ENCODE measurements at places on chromosomes 6 and 20. TPM values are rescaled to one million over a fixed set of nuclear protein-coding genes. Genes with fewer than 3 reads are reported as not detected.
A peak's percentile ranks its signal among the peaks of the same experiment; 100 is the strongest.

DNA sequence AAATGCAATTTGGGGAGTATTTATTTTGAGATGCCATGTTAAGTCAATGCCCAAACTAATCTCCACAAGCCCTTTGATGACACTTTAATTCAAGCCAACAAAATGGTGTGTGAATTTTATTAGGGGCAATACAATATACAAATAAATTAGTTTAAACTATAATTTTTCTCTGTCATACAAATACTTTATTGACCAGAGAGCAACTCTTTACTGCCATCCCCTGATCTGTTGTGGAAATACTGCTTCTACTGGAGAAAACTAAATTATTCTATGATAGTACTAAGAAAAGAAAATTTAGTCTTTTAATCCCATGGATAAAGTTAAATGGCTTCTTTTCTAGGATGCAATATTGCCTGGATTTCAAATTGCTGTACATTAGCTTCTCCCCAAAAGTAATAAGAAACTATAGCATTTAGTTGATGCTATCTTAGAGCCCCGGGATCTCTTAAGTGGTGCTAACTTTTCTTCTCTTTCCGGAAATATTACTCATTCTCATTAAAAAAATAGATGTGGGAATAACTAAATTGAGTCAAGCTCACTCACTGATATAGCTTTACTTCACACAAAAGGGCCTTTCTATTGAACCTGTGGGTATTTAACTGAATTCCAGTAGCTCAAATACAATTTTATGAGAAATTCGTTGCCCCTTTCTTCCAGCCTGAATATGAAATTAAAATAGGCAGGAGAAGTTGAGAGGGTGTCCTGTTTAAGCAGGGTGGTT, 49.2 kb downstream of the SMPDL3A start:
- peak; percentile 24 for DNase-seq

DNA sequence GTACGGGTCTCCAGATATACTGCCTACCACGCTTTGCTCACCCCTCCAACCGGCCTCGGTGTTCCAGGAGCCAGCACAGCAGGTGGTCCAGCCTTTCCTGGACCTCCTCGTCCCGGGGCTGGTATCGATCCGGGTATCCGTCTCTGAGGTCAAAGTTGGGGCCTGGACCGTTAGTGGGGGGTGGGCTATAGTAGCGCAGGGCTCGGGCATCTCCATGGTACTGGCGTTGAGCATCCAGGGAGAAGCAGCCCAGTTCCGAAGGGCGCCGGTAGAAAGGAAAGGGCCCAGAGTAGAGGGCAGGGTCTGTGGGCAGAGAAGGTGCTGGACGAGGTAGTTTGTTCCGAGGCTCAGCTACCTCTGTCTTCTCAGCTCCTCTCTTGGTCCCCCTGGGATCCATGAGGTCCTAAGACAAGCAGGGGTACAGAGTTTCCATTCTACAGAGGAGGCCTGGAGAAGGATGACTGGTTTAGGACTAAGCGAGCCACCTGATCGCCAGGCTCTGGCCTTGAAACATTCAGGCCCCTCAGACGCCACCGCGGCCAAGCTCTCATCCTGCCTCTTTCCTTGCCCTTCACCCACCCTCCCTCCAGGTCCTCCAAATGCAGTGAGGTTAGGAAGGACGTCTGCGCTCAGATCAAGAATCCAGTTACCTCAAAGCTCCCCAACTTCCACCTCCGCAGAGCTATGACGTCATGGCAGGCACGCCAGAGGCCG, 502 bp downstream of the DXO start:
- DNase-seq: no peak

- no peak for DNase-seq
Measured at GRCh38 chr6:156190270-156190669, 586.9 kb upstream of the ARID1B start.

DNA sequence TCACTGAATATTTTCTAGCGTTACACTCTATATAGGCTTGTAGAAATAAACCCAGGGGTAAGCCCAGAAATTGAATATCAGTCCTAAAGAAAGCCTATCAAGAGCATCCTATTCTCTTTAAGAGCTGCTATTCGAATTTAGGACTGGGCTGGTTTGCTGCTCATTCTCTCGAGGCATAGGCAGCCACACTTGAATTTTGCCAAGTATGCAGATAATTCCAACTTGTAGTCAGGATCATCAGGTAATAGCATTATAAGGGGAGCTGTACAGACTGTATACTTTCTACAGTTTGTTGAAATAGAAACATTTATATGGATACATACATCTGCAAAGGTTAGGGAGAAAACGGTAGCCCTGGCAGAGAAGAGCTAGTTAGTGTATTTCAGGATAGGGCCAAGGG, 2.1 kb upstream of the ZBTB2 start:
- DNase-seq: no peak

DNA sequence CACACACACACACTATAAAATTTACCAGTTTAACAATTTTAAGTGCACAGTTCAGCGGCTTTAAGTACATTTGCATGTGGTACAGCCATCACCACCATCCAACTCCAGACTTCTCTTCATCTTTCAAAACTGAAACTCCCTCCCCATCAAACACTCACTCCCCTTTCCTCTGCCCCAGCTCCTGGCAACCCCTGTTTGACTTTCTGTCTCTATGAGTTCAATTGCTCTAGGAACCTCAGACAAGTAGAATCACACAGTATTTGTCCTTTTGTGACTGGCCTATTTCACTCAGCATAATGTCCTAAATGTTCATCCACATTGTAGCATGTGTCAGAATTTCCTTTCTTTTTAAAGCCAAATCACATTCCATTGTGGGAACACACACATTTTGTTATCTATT, 302.8 kb upstream of the FOXQ1 start:
- DNase-seq: no peak

The GSTA3 gene
- total RNA-seq: not detected

The RIMS4 gene
- not detected for total RNA-seq

The VNN1 gene
- total RNA-seq: 5.4 TPM

The SIRPD gene
- total RNA-seq: not detected
